ENCODE measurements at places on chromosomes 11 and 22.

DNA sequence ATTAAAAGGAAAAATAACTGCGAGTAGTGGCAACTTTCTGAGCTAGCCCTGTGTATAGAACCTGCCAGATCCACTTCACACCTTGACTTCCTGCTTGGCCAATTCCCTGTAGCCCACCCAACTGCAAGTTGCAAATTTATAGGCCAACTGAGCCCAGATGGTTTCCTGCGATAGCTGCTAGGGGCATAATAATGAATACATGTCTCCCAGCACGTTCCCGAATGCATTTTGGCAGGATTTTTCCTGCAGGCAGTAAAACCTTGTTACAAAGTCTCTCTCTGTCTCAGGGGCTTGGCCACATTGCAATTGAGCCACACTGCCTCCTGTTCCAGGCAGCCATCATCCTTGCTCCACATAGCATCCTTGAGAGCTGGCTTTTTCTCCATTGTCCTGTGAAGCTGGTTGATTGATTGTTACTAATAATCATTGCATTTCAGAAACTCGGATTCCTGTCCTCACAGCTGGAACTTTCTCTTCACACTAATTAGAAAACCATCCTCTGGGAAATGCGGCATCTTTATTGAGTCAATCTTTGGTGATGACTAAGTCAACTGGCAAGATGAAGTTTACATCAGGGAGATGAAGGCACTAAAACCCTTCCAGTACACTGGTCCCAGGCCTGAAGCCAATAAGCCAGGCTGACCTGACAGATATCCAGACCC is 18.6 kb upstream of the LMO2 start:
- DNase-seq, result no peak

- no peak for DNase-seq
Measured at GRCh38 chr11:74452366-74452765, 15.0 kb downstream of the KCNE3 start.

- no peak for DNase-seq
Measured at GRCh38 chr11:35918716-35919115, 25.1 kb upstream of the LDLRAD3 start.

DNA sequence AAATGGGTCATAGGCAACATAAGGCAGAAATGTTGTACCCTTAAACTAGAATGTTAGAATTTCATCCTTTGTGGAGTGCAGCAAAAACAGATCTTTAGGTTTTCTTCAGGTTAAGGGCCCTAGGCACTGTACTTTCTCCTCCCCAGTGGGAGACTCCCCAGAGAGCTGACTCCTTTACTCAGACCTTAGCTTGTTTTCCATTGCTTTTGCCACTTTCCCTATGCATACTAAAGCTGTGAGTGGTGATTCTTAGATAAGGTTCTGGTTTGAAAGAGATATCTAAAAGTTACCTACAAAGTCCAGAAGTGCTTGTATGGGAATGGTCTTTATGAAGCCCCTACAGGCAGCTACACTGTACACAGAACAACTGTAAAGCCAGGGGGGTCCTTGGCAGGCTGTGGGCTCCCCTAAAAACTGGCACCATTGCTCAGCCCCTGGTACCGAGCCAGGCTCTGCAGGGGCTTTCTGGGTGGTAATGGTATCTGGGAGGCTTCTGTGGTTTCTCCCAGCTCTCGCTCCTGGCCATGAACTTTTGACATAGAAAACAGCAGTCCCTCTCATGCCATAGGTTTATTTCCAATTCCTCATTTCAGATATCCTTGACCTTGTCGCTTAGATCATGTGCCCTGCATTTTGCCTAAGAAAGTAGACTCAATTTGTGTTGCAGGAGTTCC is 23.2 kb downstream of the AMOTL1 start:
- DNase-seq, result no peak

DNA sequence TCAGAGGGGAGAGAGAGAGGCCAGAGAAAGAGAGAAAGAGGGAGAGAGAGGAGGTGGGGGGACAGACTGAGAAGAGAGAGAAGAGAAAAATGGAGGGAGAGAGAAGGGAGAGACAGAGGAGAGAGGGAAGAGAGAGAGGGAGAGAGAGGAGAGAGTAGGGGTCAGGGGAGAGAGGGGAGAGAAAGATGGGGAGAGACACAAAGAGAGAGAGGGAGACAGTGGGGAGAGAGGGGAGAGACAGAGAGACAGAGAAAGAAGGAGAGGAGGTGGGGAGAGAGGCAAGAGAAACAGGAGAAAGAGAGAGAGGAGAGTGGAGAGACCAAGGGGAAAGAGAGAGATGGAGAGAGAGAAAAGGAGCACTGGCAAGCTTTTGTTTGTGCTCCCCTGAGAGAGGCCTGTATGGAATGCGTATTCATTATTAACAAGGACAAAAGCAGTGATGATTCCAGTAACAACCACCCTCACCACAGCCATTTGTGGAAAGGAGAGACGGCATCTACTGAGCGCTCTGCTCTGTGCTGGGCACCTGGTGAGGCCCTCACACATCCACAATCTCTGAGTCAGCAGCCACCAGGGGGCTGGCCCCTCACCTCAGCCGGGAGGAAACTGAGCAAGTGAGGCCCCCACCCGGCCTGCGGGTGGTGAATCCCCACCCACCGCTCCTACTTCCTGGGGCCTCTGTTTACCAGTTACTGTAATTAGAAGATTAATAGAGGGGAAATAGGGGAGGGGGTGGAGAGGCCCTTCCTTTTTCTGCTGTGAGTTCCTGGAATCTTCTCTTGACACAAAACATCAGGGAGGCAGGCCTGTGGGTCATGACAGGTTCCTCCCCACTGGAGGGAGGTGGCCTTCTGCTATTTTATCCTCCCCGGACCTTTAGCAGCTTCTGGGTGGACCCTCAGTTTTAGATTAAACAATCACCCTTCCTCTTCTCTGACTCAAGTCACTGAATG is 14.6 kb upstream of the MIAT start:
- DNase-seq, result peak; percentile 86

DNA sequence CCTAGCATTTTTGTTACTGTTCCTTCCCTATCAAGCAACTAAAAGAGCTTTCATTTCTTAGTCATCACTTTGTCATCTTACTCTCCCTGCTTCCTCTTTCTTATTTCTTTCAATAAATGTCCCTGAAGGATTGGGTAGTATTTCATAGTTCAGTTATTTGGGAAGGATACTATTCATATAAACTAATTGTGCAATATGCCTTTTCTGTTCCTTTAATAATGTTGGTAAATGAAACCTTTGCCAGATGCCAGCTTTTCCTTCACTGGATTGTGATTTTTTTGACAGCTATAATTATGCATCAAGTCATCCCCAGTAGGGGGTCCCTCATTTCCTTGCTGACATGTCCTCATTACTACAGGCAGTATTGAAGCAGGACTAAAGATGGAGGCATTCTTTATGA is 101.7 kb downstream of the ATM start:
- DNase-seq, result no peak

Measured in OCI-LY7 (cell line).